ENCODE measurements at places on chromosomes 2 and 18. TPM values are rescaled to one million over a fixed set of nuclear protein-coding genes. Genes with fewer than 3 reads are reported as not detected.

DNA sequence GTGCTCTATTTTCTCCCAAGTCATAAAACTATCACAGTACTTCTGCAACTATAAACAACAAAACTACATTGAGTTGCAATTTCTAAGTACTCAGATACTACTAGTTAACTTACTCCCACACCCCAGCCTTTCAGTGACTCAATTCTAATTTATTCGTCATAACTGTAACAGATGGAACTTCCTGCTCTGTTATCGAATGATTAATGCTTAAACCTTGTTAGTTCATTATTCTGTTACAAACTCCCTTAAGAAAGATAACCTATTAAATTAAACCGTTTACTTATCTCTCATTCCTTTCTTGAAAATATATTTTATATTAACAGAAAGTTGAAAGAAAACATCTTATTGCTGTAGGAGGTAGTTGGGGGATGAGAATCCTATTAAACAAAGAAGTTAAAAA lies 17.0 kb downstream of the TNFAIP6 start:
- DNase-seq, result peak; percentile 92

DNA sequence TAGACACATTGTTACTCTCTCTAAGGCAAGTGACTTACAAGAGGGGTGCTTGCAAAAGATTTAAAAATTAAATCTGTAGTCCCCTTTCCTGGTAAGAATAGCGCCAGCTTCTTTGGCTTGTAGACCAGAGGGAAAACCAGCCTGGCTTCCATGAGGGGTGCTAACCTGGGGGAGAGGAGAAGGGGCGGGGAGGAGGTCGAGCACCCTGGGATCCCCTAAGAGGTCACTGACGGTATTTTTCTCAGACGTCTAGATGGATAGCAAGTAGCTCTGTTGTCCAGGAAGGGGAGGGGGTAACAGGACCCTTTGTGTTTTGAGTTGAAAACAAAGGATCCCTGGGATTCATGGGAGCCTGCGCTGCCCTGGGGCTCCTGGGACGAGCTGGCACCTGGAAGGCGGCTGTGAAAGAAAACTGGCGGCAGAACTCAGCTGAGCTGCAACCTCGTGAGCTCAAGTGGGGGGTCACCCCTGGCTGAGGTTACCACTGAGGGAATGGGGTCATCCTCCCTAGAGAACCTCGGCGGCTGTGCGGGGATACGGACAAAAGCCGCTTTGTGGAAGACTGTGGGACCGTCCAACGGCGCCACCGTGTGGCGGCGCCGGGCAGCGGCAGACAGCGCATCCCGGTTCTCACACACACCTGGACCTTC lies 37.8 kb upstream of the MRPL19 start:
- DNase-seq, result peak; percentile 44

GRCh38 chr2:187532333-187533120 lies 21.7 kb downstream of the TFPI start:
- DNase-seq, result no peak

GRCh38 chr2:23696752-23697045 lies 230.2 kb downstream of the ATAD2B start:
- DNase-seq, result no peak

- DNase-seq, result peak; percentile 94
Measured at GRCh38 chr18:54734059-54734458, 94.2 kb upstream of the RAB27B start.

DNA sequence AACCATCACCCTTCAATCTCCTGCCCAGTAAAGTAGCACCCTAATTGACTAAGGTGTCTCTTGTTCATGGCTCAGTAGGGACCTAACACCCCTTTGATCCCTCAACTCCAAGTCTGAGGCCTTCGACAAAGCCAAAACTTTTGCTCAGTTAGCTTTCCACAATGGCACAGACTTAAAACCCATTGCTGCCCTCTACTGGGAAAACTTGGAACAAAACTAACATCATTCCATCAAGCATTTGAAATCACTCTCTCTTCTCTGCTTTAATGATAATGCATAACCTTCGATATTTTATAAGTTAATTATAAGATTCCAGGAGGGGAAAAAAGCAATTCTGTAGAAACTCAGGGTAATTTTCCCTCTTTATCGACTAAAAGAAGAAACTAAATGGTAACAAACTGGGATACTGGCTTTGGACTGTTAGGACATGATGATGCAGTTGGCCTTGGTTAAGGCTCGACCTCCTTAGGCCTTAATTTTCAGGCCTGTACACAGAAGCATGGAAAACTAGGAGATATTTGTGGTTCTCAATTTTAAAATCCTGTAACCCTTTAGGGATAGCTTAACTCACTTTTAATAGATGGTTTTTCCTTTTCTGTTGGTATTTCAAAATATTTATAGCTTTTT lies 127.8 kb downstream of the STK39 start:
- peak; percentile 58 for DNase-seq

DNA sequence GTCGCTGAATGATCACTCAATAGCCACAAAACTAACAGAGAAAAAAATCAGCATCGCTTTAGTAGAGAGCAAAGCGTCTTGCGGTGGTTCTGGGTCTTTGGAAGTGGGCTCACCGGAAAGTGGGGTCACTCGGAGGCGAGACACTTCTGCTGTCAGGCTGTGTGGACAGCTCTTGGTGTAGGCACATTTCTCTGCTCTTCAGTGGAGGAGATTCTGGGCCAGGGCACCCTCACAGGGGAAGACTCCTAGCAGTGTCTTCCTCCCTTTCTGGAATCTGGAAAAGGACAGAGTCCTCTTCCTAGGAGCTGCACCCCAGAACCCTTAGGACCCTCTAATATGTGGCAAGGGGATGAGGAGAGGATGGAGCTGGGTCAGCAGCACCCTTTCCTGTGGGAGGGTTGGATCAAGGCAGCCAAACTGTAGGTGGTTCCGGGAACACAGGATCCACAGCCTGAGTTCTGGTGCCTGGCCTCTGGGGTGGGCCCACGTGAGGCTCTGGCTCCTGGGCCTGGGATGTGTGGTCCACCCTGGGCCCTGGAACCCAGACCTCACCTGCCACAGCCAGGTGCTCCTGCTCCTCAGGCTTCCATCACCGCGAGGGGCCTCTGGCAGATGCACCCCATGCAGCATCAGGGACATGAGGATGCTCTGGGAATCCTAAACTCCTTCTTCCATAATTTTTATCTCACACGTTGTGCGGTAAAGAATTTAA lies 25.1 kb downstream of the GPR35 start:
- DNase-seq, result no peak

Gene AGBL5
- total RNA-seq, result 26.0 TPM

Gene DQX1
- not detected for total RNA-seq

GRCh38 chr2:127531221-127531648 lies 4.2 kb upstream of the MYO7B start:
- no peak for DNase-seq

DNA sequence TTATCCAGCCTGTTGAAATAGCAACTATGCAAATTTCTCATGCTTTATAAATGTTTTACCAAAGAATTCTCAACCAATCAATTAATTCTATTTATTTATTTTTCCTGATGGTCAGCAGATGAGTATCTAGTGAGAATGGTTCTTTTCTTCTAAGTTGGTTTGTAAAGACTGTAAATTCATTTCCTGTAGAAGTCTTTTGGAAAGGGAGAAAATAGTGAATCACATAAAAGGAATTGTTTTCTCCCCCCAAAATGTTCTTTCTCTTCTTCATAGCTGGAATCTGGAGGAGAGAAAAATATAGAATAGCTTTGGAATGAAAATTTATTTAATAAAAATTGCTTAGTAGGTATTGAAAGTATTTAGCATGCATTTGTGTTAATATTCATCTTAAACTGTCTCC lies 836.1 kb upstream of the ZEB2 start:
- peak; percentile 9 for DNase-seq

Gene L3MBTL4
- not detected for total RNA-seq

Gene PRKRA
- 79.6 TPM for total RNA-seq

DNA sequence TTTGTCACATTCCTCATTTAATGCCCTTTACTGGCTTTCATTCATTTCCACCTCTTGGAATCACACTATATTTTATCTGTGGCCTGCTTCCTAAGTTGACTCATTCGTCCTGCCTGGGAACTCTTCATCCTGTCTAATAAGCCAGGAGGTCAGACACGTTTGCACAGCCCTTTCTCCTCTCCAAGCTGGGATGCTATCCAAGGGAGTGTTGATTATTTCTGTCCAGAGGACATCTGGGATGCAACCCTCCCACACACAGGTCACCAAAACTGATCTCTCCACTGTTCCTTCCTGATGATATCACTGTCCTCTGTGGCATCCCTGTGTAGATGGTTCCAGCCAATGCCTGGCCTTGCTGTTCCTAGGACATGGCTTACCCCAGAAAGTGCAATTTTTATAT lies 79.8 kb upstream of the NOSTRIN start:
- DNase-seq, result peak; percentile 82

GRCh38 chr18:6328621-6329010 lies 86.1 kb downstream of the L3MBTL4 start:
- DNase-seq, result no peak

Gene LRRC30
- total RNA-seq, result not detected

Gene SRD5A2
- total RNA-seq, result not detected

- no peak for DNase-seq
Measured at GRCh38 chr2:11245322-11245721, 90.1 kb downstream of the SLC66A3 start.
